ENCODE measurements at places on chromosomes 16 and 17.

DNA sequence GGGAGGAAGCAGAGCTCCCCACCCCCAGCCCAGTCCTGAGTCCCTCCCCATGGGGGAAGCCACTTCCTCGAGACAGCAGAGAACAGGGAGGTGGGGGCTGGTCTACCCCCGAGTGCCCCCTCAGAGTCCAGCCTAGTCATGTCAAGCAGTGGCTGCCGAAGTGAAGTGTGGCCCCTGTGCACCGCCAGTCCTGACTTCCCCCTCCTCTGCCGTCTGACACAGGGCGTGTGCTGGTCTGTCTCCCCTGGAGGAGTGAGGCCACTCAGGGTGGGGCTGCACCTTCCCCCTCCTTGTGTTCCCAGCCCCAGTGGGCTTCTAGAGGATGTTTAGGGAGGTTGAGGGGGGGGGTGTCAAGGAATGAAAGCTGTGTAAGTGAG is 46.9 kb downstream of the MRC2 start:
- no peak for DNase-seq

- no peak for DNase-seq
Measured at GRCh38 chr16:27254262-27254811, 14.2 kb downstream of the NSMCE1 start.

DNA sequence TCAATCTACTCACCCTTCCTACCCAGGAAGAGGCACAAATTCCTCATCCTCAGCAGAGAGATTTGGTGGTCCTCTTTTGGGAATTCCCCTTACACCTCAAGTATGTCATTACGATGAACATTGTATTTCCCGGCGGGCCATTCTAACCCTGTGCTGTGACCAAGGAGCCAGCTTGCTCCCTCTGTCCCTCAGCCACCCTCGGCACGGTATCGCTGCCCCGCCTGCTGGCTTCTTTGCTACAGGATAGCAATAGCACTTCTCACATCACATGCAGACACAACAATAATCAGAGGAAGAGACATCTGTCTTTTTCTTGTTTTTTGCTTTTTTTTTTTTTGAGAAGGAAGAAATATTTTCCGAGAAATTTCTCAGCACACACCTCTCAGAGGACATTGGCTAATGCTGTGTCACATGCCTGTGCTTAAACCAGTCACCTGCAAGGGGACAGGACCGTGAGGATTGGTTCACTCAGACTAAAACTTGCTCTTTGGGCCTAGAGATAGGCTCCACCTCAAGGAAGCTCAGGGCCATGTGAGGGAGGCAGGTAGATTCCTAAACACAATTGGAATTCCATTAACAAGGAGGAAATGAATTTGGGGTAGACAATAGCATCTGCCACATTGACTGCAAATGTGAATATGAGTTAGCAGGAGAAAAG is 41.2 kb downstream of the TMC5 start:
- DNase-seq, result no peak

DNA sequence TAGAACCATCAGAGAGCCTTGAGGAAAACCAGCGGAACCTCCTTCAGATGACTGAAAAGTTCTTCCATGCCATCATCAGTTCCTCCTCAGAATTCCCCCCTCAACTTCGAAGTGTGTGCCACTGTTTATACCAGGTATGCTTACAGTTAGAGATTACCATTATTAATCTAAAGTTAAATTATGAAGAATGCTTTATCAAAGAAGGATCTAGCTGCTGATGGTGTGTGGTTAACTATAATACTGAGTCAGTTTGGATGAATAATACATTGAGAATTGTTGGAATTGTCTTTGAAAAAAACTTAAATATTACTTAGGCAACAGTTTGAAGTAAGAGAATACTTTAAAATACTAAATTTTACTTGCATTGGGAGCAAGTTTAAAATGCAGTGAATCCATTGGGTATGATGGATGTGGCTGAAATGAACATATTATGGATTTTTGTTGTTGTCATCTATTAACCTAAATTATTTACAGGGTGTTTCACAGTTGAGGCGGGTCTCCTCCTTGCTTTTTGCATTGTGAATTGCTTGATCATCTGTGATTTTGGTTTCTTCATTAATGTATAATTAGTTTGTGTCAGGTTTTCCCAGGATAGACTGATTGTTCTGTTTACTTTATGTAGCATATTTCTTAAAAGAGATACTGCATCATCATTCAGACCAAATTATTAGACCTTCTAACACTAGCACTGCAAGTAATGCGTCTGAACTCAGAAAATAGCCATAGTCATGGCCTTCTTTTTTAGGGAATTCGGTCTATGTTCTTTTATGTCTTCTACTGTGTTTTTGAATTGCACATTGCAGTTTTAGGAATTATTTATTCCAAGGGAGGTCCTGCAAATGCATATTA is 47.8 kb downstream of the OMG start:
- DNase-seq, result no peak

DNA sequence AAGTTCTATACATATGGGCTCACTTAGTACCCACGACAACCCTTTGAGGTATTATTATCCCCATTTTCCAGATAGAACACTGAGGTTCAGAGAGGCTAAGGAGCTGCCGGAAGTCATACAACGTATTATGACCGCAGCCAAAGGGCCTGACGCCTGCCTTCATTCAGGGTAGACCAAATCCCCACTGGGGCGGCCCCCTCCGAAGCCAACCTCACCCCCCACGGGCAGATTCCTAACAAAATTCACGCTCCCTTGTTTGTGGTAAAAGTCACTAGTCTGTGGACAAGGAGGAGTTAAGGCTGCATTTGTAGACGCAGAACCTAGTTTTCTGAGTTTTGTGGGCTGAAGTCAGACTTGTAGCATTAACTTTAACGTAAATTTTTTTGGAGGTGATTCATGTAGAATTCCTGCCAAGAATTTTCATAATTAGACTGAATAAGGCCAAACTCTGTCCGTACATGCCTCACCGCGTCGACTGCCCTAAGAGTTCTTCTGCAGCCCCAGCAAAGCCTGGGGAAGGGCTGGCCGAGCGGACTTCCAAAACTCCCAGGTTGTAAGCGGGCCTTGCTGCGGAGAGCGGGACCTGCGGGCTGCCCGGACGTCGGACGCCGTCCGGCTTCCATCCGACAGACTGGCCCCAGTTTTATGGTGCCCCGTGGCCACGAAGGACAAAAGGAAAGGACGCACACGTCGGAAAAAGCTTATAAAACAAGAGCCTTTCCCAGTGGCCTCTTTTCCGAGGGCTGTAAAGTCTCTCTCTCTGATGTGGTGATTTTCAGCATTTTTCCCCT is 75.7 kb downstream of the NXN start:
- no peak for DNase-seq

- DNase-seq, result no peak
Measured at GRCh38 chr17:47997586-47997985, 26.7 kb downstream of the CDK5RAP3 start.

GRCh38 chr16:68728523-68728922 is 8.6 kb upstream of the CDH1 start:
- DNase-seq, result no peak

DNA sequence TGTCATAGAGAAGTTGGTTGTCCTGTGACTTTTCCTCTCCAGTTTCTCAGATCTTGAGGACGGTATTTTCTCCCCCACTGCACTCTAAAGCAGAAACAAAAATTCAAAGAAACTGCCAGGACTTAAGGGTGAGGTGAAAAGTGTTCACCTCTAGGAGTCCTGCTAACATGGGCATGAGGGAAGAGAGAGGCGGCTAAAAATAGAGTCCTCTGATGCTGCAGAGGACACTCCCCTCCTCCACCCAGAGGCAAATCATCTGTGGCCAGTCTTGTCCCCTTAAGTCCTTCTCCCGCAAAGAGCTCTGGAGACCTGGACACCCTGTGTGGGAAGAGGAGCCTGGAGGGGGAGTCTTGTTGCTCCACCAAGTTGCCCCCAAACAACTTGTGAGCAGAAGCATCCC is 4.7 kb upstream of the DDX19A start:
- DNase-seq, result no peak

- no peak for DNase-seq
Measured at GRCh38 chr17:78967782-78968362, 11.9 kb downstream of the LGALS3BP start.

DNA sequence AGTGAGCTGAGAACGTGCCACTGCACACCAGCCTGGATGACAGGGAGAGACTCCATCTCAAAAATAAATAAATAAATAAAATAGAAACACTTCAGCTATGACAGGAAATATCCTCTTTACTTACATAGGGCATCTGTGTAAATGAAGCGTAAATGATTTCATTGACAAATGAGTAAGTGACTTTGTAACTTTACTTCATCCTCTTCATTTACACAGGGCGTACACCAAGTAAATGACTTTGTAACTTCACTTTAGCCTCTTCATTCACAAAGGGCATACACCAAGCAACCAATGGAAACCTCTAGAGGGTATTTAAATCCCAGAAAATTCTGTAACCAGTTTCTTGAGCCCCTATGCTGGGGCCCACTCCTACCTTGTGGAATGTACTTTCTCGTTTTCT is 16.2 kb upstream of the KLHDC4 start:
- no peak for DNase-seq

DNA sequence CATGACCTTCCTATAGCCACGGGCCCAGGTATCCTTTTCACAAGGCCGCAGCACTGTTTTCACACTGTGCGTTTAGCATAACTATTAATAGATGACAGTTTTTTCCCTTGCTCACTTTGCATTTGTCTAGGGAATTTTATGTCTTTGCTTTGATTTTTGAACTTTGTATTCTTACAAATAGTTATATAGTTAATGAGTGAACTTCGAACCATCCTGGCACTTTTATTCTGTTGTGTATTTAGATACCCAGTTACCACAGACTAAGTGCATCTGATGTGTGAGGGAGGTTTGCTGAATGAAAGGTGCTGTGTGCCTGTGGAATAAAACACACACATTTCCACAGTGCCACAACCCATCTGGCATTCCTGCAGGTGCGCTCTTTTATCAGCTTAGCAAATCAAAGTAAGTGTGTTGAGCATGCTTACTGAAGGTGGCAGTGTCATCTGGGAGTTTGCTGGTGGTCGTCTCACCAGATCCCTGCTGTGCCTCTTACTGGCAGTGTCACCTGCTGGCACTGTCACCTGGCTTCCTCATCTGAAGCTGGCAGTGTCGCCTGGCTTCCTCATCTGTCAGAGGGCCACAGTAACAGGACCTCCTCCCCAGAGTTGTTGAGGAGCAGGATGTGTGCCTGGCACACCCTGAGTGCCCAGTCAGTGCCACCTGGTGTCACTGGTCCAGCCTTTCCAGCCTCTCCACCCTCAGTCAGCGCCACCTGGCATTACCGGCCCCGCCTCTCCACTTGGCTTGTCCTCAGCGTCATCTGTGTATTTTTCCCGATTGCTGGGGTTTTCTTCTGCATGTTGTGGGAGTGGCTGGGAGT is 37.6 kb downstream of the USP10 start:
- DNase-seq, result no peak

DNA sequence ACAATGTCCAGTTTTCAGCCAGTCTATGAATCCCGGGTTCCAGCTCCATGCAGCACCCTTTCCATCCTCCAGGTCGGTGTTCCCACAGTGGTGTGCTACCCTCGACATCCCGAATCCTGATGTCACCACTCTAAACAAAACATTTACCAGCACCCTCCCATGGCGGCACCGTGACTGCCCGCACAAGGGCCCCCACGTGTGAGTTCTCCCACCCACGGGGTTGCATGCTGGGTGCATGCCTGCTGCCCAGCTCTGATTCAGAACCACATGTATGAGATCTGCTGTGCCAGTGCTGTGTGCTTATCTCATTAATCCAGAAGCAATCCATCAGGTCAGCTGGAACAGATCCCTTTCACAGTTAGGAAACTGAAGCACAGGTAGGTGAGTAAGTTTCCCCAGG is 57.4 kb downstream of the C16orf78 start:
- no peak for DNase-seq

DNA sequence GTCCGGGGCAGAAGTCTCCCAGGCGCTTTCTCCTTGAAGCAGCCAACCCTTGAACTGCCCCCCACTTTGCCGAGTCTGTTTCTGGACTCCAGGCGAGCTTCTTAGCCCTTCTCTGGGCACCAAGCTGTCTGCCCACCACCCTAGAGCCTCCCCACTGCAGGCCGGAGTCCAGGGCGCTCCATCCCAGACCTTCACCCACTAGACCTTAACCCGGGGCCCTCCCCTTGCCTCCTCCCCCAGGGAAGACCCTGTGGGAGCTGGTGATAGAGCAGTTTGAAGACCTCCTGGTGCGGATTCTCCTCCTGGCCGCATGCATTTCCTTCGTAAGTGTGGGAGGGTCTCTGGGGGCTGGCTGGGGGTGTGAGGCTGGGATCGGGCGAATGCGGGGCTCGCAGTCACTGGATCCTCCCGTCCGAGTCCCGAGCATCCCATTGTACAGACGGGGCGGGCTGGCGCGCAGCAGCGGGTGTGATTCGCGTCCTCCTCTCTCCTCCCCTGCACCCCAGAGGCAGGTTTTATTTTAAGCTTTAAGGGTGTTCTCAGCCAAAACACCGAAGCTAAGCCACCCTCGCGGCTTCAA is 1.1 kb downstream of the ATP2A1 start:
- no peak for DNase-seq

DNA sequence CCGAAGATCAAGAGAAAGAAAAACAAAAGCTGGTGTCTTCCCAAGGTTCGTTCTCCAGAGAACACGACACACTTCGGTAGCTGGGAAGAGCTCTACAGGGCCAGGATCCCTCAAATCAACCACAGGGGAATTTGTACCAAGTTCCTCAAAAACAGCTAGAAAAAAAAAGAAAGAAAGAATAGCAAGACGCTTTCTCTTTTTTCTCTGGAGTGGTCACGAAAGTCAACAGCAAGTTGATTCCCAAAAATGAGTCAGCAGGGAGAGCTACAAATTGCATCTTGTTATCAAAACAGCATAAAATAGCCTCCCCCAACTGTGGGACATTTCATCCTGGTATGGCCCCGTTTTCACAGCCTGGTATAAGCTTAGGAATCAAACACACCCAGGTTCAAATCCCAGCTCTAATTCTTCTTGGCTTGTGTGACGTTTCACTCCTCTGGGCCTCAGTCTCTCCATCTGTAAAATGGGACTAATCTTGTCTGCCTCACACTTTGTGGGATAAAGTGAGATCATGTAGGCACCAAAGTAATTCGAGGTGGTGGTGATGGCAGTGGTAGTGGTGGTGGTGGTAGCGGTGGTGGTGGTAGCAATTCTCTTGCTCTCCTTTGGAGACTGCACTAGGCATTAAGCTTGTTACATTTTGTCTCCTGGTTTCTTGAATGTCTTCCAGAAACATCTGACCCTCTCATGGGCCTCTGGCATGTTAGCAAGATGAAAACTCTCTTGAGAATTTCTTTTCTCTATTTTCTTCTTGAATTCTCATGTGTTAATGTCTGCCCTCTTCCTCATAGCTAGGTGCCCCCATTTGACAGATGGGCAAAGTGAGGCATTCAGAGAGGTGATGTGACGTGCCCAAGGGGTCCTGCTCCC is 988 bp upstream of the IL21R start:
- DNase-seq, result no peak

DNA sequence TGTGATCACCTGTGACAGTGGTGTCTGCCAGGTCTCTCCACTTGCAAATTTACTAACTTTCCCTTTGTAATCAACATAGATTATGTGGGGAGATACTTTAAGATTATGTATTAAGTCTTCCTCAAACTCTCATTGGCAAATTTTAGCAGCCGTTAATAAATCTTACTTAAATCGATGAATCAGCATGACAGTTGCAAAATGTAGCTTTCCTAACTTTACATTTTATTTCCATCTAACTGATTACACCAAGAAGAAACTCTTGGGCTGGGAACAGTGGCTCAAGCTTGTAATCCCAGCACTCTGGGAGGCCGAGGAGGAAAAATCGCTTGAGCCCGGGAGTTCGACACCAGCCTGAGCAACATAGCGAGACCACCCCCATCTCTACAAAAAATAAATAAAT is 23.3 kb upstream of the CPNE2 start:
- no peak for DNase-seq
